ENCODE measurements at places on chromosomes 16 and 17. TPM values are rescaled to one million over a fixed set of nuclear protein-coding genes. Genes with fewer than 3 reads are reported as not detected.
A peak's percentile ranks its signal among the peaks of the same experiment; 100 is the strongest.

KRTAP4-1 gene
- not detected for total RNA-seq

DNA sequence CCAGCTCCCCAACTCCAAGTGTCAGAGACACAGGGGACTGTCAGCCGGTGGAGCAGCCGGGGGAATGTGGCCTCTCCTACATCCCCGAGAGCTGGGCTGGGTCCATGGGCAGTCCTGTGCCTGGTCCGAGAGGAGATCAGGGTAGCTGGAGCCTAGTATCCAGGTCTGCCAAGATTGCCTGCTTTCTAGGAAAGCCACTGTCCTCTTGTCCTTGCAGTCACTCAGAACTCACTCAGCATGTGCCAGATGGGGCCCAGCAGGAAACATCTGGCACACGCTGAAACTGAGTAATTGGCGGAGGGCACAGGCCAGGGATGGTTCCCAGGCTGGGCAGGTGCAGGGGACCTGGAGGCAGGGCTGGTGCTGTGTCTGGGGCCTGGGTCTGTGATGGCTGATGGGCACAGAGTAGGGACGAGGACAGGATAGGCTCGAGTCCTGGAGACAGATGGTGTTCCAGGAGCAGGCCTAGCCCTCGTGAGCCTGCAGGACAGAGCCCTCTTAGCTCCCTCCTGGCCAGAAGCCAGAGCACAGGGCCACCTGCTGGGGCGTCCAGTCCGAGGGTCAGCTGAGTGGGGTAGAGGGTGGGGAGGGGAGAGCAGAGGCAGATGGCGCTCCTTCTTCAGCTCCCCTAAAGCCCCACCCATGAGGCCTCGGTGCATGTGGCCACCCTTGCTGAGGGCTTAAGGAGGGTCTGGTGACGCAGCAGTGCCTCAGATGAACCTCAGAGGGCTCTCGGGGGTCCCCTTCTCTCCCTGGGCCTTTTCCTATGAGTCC, 31.1 kb downstream of the ADCY7 start:
- DNase-seq: no peak
- H3K27ac ChIP-seq: no peak overlapping the region
- no peaks in the 10 kb centered on the region for H3K4me1 ChIP-seq
- no peak overlapping the region for H3K4me3 ChIP-seq
- H3K27me3 ChIP-seq: no peaks in the 10 kb centered on the region
- no peaks in the 10 kb centered on the region for H3K36me3 ChIP-seq

DNA sequence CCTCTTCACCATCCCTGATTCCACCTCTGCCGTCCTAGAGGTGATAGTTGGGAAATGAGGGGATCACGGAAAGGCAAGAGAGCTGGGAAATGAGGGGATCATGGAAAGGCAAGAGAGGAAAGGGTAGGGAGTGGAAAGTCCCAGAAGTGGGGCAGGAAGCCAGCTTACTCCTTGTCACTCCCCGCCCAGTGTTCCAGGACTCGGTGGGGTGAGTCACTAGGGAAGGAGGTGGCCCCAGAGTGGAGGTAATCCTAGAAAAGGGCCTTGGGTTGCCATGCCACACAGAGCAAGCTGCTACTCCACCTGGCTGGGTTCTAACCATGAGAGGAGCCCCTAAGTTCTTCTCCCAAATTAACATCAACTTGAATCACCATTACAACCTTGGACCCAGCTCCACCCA, 14.8 kb downstream of the ALOXE3 start:
- no peak overlapping the region for H3K27ac ChIP-seq
- H3K4me1 ChIP-seq: no peaks in the 10 kb centered on the region
- H3K27me3 ChIP-seq: peaks cover 12% of the 10 kb centered on the region
- no peak for DNase-seq
- H3K4me3 ChIP-seq: no peak overlapping the region
- H3K36me3 ChIP-seq: no peaks in the 10 kb centered on the region

DNA sequence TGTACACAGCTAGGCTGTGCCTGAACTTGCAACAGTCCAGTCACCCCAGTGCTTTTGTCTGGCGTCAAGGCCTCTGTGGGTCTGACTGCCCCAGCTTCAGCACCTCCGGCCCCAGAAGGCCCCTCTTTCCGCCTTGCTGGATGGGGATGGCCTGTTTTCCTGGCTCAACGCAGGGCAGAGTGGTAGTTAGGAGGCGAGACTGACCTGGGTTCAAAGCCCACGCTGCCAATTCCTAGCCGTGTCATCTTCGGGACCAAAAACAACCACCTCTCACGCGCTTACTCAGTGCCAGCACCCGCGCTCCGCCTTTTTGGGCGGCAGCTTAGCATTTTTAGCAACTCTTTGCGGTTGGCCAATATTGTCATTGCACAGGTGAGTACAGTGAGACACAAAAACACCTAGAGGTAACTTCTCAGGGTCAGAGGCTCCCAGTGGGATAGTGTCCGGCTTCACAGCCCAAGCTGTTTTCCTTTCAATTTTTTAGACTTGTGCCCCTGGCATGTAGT, 4.6 kb downstream of the MYBBP1A start:
- DNase-seq: no peak
- H3K4me1 ChIP-seq: peaks cover 10% of the 10 kb centered on the region
- no peaks in the 10 kb centered on the region for H3K27me3 ChIP-seq
- H3K36me3 ChIP-seq: peaks cover 28% of the 10 kb centered on the region
- 0 out of 2 replicates have a peak overlapping the region, but pooled peaks have one; percentile 39 for H3K27ac ChIP-seq
- no peak overlapping the region for H3K4me3 ChIP-seq

- no peak overlapping the region for H3K27ac ChIP-seq
- DNase-seq: no peak
- peaks cover 23% of the 10 kb centered on the region for H3K4me1 ChIP-seq
- H3K27me3 ChIP-seq: peaks cover 17% of the 10 kb centered on the region
- peaks cover 7% of the 10 kb centered on the region for H3K36me3 ChIP-seq
Measured at GRCh38 chr16:5932906-5933305, 835.3 kb upstream of the EEF2KMT start.

TMIGD1 gene
- total RNA-seq: not detected

DNA sequence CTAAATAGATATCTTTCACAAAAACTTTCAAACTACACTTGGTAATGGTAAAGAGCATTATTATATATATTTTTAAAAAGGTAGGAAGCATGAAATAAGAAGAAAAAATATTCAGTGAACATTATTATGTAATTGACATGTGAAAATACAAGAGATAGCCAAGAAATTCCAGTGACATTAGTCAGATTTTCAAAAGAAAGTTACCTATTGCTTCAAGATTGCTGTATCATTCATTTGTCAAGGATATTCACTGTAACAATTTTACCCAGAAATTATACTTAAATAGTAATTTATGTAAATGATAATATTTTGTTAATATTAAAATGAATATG, 350.2 kb downstream of the KIF2B start:
- no peak for DNase-seq
- no peaks in the 10 kb centered on the region for H3K27me3 ChIP-seq
- no peak overlapping the region for H3K27ac ChIP-seq
- no peak overlapping the region for H3K4me3 ChIP-seq

GRCh38 chr17:19273731-19274130, 36.6 kb downstream of the EPN2 start:
- no peak overlapping the region for H3K27ac ChIP-seq
- no peaks in the 10 kb centered on the region for H3K36me3 ChIP-seq
- no peak overlapping the region for H3K4me3 ChIP-seq
- no peaks in the 10 kb centered on the region for H3K27me3 ChIP-seq
- DNase-seq: no peak
- H3K4me1 ChIP-seq: peaks cover 5% of the 10 kb centered on the region

- H3K4me3 ChIP-seq: no peak overlapping the region
- no peaks in the 10 kb centered on the region for H3K27me3 ChIP-seq
- DNase-seq: no peak
- no peaks in the 10 kb centered on the region for H3K36me3 ChIP-seq
Measured at GRCh38 chr17:27551701-27552248, 79.2 kb upstream of the LGALS9 start.

CDH11 gene
- 8.9 TPM for total RNA-seq

GRCh38 chr16:57113042-57113453, 20.7 kb downstream of the CPNE2 start:
- H3K36me3 ChIP-seq: no peaks in the 10 kb centered on the region
- no peaks in the 10 kb centered on the region for H3K4me1 ChIP-seq
- H3K27me3 ChIP-seq: no peaks in the 10 kb centered on the region
- no peak overlapping the region for H3K27ac ChIP-seq

- no peak overlapping the region for H3K27ac ChIP-seq
- no peak for DNase-seq
- H3K27me3 ChIP-seq: no peaks in the 10 kb centered on the region
- no peak overlapping the region for H3K4me3 ChIP-seq
- no peaks in the 10 kb centered on the region for H3K36me3 ChIP-seq
- no peaks in the 10 kb centered on the region for H3K4me1 ChIP-seq
Measured at GRCh38 chr16:87003414-87003755, 313.8 kb downstream of the C16orf95 start.

- peak overlapping the region; percentile 80 for H3K27ac ChIP-seq
- no peaks in the 10 kb centered on the region for H3K27me3 ChIP-seq
- H3K36me3 ChIP-seq: peaks cover 15% of the 10 kb centered on the region
- peak; percentile 96 for DNase-seq
- H3K4me3 ChIP-seq: no peak overlapping the region
Measured at GRCh38 chr17:75848523-75849278, 4.5 kb upstream of the UNC13D start.
